Endothelial cell of coronary artery (primary cell): ENCODE measurements at places on chromosomes 2 and 18. TPM values are rescaled to one million over a fixed set of nuclear protein-coding genes. Genes with fewer than 3 reads are reported as not detected.

ZSWIM2 gene
- total RNA-seq = not detected in 2 replicates

SPDYA gene
- 0.81 and 1.3 TPM in 2 replicates for total RNA-seq

IL1F10 gene
- total RNA-seq = not detected in 2 replicates

SFT2D3 gene
- 2.7 and 2.9 TPM in 2 replicates for total RNA-seq

CAB39 gene
- total RNA-seq = 47.3 and 60.8 TPM in 2 replicates

ALPI gene
- not detected in 2 replicates for total RNA-seq

TMEM150A gene
- 6.1 and 8.8 TPM in 2 replicates for total RNA-seq
